ENCODE measurements at places on chromosomes 11 and 22.
A peak's percentile ranks its signal among the peaks of the same experiment; 100 is the strongest.

GRCh38 chr11:42410251-42410955 is 901.4 kb upstream of the API5 start:
- DNase-seq: no peak

- DNase-seq: no peak
Measured at GRCh38 chr11:94142308-94143281, 14.0 kb downstream of the PANX1 start.

GRCh38 chr22:26847816-26848215 is 190.4 kb downstream of the MIAT start:
- DNase-seq: no peak

DNA sequence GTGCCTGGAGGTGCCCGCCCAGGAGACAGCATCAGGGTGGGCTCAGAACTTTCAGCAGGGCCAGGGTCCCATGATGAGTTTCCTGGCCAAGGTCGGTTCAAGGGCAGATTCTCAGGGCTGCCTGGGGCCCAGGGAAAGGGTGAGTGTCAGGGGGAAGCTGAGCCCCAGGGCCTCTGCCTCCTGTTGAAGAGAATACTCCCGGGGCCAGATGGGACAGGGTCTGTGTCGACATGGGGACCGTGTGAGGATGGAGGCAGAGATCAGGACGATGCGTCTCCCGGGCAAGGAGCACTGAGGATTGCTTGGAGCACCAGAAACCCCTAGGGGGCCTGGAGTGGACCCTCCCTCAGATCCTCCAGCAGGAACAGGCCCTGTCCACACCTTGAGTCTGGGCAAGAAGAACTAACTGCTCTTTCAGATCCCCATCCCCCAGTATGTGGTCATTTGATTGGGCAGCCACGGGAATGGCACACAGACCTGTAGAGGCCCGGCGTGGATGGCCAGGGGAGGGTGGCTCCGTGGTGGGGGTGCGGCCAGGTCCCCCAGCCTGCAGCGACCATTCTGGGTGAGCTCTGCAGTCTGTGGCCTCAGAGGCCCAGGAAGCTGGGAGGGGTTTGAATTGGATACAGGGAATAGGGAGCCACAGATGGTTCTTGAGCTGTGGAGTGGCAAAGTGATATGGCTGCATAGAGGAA is 1078.7 kb downstream of the BRD1 start:
- no peak for DNase-seq

DNA sequence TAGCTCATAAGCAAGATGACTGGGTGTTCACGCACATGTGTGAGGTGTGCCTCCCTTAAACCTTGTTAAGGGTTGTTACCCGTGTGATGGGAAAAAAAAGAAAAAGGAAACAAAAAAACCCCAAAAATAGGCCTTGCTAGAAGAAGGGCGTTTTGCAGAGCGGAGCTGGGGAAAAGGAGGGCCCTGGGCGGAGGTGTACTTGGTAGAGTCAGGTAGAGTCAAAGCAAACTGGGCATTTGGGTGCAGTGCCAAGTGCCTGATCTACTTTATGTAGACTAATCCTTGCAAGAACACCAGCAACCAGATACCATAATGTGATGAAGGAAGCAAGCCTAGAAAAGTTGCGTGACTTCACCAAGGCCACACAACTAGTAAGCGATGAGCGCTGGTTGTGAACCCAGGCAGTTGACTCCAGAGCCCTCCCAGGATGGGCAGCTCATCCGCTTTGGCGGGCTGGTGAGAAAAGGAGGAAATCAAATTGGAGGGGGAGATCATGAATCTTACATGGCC is 1.2 kb upstream of the TIRAP start:
- DNase-seq: no peak

GRCh38 chr11:114163830-114164401 is 104.4 kb downstream of the ZBTB16 start:
- no peak for DNase-seq

GRCh38 chr11:45254070-45254469 is 32.1 kb downstream of the SYT13 start:
- no peak for DNase-seq

- DNase-seq: no peak
Measured at GRCh38 chr11:17890325-17890724, 122.5 kb downstream of the SERGEF start.

DNA sequence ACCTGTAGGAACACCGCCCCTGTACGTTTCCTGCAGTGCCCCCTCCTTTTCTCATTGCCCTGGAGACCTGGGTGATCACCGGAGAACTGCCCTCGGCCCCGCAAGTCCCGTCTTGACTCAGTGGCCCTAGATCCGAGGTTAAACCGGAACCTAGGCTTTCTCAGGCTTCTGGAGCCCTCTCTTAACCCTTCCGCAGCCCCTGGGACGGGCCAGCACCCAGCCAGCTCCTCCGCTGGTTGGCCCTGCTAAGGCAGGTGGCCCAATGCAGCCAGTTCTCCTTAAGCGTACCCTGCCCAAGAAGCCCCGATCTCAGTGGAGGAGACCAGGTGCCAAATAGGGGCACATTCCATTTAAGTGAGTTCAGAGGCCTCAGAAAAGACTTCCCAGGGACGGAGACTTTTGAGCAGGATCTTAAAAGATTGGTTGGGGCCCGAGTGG is 776 bp downstream of the NLRX1 start:
- DNase-seq: peak; percentile 45

GRCh38 chr11:33039274-33040032 is at the start of gene TCP11L1:
TSS of gene TCP11L1 (plus strand) at chr11:33039572. CDS start at chr11:33043774, 4,202 bp downstream.
- DNase-seq: peak; percentile 83

DNA sequence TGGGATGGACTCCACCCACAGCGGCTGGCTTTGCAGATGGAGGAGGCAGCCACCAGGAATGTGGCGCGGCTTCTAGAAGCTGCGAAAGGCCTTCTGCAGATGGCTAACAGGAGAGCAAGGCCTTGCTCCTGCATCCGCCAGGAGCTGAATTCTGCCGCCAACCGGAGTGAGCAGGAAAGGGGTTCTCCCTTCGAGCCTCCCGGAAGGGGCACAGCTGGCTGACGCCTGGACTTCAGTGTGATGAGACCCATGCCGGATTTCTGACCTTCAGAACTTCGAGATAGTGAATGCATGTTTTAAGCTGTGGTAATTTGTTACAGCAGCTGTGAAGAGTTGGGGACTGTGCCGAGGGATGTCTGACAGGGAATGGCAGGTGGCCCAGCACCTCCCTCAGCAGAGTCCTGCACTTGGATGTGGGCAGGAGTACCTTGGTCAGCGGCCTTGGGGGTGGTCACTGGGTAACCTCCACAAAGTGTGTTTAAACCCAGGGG is 7.7 kb downstream of the TBC1D22A start:
- no peak for DNase-seq

GRCh38 chr11:119509282-119509841 is 86.4 kb upstream of the THY1 start:
- DNase-seq: no peak

GRCh38 chr11:79762279-79762921 is 321.6 kb upstream of the TENM4 start:
- DNase-seq: no peak

GRCh38 chr11:126612671-126613070 is 257.2 kb downstream of the ST3GAL4 start:
- DNase-seq: no peak

DNA sequence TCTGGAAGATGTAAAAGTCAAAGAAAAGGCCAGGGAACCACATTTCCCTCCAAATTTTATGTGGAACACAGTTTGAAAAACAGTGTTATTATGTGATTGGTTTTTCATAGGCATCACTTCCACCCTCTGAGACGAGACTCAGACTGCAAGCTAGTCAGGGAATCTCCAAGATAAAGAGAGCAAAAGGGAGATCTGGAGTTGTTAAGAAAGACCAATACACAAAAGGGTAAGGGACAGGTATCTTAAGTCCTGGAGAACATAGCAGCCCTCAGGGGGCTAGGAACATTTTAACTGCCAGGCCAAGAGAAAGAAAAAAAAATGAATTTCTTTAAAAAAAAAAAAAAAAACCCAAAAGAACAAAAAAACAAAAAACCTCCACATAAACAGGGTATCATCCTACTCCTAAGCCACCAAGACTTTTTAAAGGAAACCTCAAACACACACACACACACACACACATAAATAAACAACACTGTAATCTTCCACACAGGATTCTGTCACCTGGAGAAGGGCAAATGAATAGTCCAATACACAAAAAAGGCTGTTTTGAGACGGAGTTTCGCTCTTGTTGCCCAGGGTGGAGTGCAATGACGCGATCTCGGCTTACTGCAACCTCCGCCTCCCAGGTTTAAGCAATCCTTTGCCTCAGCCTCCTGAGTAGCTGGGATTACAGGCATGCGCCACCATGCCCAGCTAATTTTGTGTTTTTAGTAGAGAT is 44.5 kb downstream of the CELF1 start:
- DNase-seq: no peak

- no peak for DNase-seq
Measured at GRCh38 chr11:114027926-114028325, 31.6 kb upstream of the ZBTB16 start.

DNA sequence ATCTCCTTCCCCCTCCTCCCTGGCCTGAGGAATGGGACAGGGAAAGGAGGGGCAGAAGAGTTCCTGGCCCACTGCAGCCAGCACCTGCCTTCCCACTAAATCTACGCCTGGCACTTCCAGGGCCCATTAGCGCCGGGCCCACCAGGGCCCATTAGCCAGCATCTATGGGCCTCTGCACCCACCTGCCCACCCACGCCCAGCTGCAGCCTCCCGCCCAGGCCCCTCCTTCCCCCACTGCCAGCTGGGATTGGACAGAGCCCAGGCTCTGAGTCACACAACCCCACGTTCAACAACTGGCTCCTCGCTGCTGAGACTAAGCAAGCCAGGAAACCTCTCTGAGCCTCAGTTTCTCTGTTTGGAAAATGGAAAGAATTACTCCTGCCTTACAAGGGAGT is 48.7 kb downstream of the CYTH4 start:
- DNase-seq: no peak

DNA sequence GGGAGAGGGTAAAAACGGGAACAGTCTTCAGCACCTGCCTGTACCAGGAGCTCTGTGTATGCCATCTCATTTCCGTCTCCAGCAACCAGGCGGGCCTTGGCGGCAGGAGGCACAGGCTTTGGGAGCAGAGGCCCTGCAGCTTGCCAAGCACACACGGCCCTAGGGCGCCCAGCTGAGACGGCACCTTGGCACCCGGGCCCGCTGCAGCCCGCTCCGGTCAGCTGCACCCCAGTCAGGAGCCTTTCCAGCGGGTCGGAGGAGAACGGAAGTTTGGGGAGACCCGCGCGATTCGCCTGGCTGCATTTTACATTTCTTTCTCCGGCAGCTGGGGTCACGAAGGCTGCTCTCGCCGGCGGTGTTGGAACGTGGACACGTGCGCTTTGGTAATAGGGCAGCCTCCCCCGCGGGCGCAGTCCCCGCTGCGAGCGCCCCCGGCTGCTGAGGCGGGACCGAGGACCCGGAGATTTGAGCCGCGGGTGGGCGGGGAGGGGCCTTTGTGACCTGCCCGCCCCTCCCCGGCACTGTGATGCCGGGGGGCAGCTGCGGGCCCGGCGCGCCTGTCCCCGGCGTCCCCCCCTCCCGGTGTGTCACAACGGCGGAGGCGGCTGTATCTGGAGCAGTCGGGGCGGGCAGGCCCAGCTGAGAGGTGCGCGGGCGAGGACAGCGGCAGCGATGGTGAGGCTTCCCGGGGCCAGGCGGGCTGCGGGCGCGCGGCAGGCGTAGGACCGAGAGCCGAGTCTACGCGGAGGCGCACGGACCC is at the start of gene TUBA8:
Gene TUBA8 (plus strand): TSS at position 616 of the 760 bp plus-strand sequence. CDS start 57 bp downstream, at position 673.
- no peak for DNase-seq

- DNase-seq: no peak
Measured at GRCh38 chr11:106160494-106160893, 83.0 kb downstream of the AASDHPPT start.

- no peak for DNase-seq
Measured at GRCh38 chr11:77287615-77288273, 13.7 kb downstream of the GDPD4 start.

DNA sequence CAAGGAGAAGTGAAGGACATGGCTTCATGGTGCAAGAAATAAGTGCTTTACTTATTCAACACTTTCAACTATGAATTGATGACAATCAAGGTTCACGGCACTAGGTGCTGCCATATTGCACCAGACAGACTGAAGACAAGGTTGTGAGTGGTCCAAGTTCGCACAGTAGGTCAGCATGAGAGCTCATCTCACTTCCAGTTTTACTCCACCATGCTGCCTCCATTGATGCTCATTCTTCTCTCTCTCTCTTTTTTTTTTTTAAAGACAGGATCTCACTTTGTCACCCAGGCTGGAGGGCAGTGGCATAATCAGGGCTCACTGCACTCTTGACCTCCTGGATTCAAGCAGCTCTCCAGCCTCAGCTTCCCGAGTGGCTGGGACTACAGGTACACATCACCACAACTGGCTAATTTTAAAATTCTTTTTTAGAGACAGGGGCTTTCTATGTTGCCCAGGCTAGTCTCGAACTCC is 47.7 kb downstream of the EHF start:
- no peak for DNase-seq

DNA sequence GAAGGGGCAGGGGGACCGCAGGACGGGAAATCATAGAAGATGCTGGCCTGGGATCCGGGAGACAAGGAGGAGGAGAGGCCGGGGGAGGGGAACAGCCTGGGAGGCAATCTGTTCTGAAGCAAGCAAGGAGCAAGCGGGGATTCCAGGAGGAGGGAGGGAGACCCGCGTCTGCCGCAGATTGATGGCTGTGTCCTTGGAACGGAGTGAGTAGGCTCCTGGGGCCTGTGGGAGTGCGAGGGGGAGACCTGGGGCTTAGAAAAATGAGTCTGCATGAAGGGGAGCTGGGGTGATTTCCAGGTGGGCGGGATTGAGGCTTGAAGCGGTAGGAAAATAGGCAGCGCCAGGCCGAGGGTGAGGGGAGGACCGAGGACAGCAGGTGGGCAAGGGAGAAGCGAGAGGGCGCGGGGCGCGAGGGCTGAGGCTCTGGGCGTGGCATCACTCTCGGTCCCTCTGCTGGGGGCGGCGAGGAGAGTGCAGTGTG is 1.6 kb upstream of the LRRC55 start:
- no peak for DNase-seq

- DNase-seq: no peak
Measured at GRCh38 chr22:34834059-34834458, 231.9 kb upstream of the ISX start.

DNA sequence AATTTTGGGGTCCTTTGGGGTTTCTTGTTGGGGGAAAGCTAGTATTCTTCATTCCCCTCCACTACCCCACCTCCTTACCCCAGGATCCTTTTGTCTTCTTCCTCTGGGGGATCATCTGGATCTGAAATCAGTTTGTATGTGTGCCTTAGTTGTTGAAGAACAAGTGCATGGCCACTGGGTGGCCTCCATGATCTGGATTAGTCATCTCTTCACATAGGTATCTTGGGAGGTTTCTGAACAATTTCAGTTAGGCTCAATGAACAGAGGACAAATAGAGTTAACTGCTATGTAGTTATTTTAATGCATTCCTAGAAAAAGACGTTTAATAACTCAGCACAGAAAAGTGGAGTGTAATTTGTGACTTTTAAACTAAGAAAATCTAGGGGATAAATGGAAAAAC is 7.1 kb upstream of the VWA5A start:
- no peak for DNase-seq

DNA sequence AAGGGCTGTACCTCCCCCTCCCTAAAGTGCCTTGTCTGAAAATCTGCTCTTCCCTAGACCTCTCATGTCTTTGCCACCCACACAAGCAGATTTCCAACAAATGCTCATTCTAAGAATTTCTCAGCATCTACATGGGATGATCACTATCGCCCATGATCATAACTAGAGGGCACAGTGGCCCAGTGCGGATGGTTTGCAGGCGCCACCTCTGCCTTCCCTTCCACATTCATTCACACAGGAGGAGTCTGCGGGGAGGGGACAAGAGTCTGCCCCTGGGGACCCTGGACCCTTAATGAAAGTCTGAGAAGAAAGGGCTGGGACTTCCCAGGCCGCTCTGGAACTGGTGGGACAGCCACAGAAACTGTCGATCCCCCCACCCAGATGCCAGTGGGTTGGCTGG is 28.9 kb downstream of the KCTD17 start:
- DNase-seq: peak; percentile 34

GRCh38 chr11:33258631-33259205 is 1.5 kb downstream of the HIPK3 start:
- no peak for DNase-seq

Data from activated CD4-positive, alpha-beta memory T cell treated with anti-CD3 and anti-CD28 coated beads, Interleukin-2, amount 10 ng/mL, durations not matched to agents 7 days and 5 days (primary cell).